ENCODE measurements at places on chromosomes 5 and 9. TPM values are rescaled to one million over a fixed set of nuclear protein-coding genes. Genes with fewer than 3 reads are reported as not detected.

Gene WHRN
- total RNA-seq, result 14.0 TPM

Gene C5orf58
- total RNA-seq, result 4.6 TPM

Gene PAEP
- total RNA-seq, result 11.0 TPM

Gene FAM153A
- not detected for total RNA-seq

Gene DMRT1
- total RNA-seq, result not detected

Gene LTC4S
- total RNA-seq, result not detected

Gene HTR1A
- not detected for total RNA-seq

Gene TAF11L10
- not detected for total RNA-seq

Gene KLHL3
- total RNA-seq, result 2.2 TPM

Gene TAF1L
- total RNA-seq, result not detected

Gene LRRC14B
- not detected for total RNA-seq

Gene NTRK2
- total RNA-seq, result 0.67 TPM

Gene SH2D3C
- 1.3 TPM for total RNA-seq

Gene NDUFS4
- total RNA-seq, result 74.7 TPM

Gene ARL10
- total RNA-seq, result 7.7 TPM

Gene NR6A1
- total RNA-seq, result 2.7 TPM

Gene INSL4
- not detected for total RNA-seq

Gene NMUR2
- not detected for total RNA-seq

Gene SPINK7
- total RNA-seq, result not detected

Gene SLCO6A1
- total RNA-seq, result not detected

Gene SMIM3
- total RNA-seq, result 10.2 TPM

Gene CMYA5
- 1.5 TPM for total RNA-seq

Data from melanocyte of skin (primary cell).